Aorta (tissue), 5 donors: ENCODE measurements at places on chromosomes 1 and 21. TPM values are rescaled to one million over a fixed set of nuclear protein-coding genes. Genes with fewer than 3 reads are reported as not detected.

DNA sequence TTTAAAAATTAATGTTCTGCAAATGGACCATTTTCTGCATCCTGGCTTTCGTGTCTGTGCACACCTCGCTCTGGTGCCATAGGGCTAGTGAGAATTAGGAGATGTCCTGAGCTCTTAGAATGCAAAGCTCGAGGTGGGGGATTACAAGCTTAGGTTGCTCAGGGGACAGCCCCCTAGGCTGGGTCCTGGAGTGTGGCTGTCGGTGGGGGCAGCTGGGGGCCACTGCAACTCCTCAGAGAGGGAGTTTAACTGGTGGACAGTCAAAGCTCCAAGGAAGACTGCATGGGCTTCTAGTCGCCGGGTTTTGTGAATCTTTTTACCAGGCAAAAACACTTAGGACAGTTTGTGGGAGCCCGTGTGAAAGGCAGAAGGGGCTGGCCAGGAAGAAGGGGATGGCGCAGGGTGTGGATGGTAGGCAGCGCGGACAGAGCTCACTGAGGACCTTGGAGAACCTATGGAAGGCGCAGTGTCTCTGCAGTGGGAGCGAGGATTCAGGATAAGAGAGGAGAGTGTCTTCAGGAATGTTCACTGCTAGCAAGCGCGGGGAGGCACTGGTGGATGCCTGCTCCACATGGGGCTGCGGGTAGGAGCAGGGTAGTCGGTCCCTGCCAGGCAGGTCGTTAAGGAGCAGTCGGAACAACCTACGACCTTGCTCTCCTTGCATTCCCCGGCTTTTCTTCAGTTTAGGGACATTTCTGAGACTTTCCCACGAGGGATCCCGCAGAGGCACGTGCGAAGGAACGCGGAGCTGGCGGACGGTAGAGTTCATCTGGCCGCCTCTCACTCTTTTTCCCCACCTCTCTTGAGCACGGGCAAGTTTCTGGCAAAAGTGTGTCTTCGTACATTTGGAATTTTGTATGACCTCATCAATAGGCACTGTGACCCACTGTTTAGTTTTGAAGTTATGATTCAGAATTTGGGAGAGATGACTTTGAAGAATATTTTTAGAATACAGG, 12.9 kb upstream of the KCNE1 start:
- no peaks in the 10 kb centered on the region for H3K36me3 ChIP-seq
- H3K4me3 ChIP-seq: peak overlapping the region; percentile 0
- DNase-seq: no peak
- H3K27ac ChIP-seq: no peak overlapping the region

GRCh38 chr21:39843483-39843882, 23.8 kb upstream of the PCP4 start:
- H3K27me3 ChIP-seq: no peaks in the 10 kb centered on the region
- H3K36me3 ChIP-seq: no peaks in the 10 kb centered on the region
- H3K4me1 ChIP-seq: no peaks in the 10 kb centered on the region
- DNase-seq: no peak

DNA sequence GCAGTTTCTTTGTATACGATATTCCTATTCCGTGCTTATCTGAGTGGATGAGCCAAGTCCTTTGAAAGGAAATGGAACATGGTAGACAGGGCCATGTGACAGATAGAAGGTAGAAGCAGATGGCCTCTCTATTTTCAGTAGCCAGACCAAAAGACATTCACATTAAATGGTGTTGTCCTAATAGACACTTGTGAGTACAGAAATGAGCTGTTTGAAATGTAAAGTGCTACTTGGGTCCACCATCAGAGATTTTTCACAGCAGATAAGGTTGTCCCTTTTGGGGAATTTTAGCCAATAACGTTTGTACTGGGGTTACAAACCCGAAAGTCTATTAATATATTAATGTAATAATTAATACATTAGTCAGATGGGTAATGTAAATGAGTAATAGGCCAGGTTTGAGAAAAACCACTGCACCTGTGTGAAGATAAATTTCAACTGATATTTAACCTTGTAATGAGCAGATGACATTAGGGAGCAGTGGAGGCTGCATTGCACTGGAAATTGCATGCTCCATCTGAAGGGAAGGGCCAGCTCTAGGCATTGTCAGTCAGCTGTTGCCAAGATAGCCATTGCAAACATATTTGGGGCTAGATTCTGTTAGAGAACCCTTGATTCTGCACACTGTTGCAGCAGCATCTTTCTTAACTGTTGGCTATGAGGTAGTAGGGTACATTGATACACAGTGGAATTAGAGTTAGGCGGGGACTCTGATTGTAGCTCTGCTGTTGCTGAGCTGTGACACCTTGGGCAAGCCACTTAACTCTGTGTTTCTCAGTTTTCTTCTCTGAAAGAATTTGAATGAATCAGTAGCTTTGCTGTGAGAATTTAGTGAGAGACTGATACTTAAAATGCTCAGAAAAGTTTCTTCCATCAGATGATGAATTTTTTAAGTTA, 43.8 kb downstream of the FGGY start:
- H3K27me3 ChIP-seq: no peaks in the 10 kb centered on the region
- no peaks in the 10 kb centered on the region for H3K4me1 ChIP-seq
- no peak for DNase-seq
- H3K27ac ChIP-seq: no peak overlapping the region
- no peaks in the 10 kb centered on the region for H3K36me3 ChIP-seq

- no peaks in the 10 kb centered on the region for H3K4me1 ChIP-seq
- H3K27me3 ChIP-seq: no peaks in the 10 kb centered on the region
- no peak overlapping the region for H3K27ac ChIP-seq
- H3K36me3 ChIP-seq: no peaks in the 10 kb centered on the region
These were observed 55.1 kb upstream of the GJA5 start for GRCh38 chr1:147815503-147815902.

GRCh38 chr1:195462646-195463045, 1145.6 kb downstream of the KCNT2 start:
- no peaks in the 10 kb centered on the region for H3K36me3 ChIP-seq
- H3K4me1 ChIP-seq: no peaks in the 10 kb centered on the region
- no peaks in the 10 kb centered on the region for H3K27me3 ChIP-seq
- no peak overlapping the region for H3K4me3 ChIP-seq
- no peak overlapping the region for H3K27ac ChIP-seq

GRCh38 chr1:21655748-21656147, 13.4 kb downstream of the RAP1GAP start:
- no peak overlapping the region for H3K27ac ChIP-seq
- no peak overlapping the region for H3K4me3 ChIP-seq
- no peaks in the 10 kb centered on the region for H3K4me1 ChIP-seq
- DNase-seq: no peak
- H3K27me3 ChIP-seq: no peaks in the 10 kb centered on the region

GRCh38 chr1:212133319-212133718, 97.8 kb downstream of the DTL start:
- H3K4me3 ChIP-seq: no peak overlapping the region
- no peaks in the 10 kb centered on the region for H3K4me1 ChIP-seq
- H3K36me3 ChIP-seq: no peaks in the 10 kb centered on the region
- H3K27ac ChIP-seq: no peak overlapping the region
- DNase-seq: no peak

DNA sequence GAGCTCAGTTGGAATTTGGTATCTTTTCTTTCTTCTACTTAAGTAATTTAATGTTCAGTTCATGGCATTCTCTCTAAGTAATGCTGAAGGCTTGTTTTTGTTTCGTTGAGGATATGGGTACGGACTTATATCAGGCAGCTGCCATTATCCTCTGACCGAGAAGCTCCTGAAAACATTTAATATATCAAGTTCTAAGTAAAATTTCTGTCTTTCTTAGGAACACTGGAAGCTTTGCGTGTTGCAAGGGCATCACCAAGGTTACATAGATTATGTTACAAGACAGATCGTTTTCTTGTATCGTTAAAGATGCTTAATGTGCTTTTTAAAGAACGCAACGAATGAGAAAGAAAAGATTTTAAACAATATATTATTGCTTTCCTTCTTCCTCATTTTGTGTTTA, 1.0 kb upstream of the GALNT2 start:
- DNase-seq: no peak
- no peaks in the 10 kb centered on the region for H3K4me1 ChIP-seq
- no peak overlapping the region for H3K27ac ChIP-seq
- H3K36me3 ChIP-seq: no peaks in the 10 kb centered on the region

- H3K27ac ChIP-seq: peak overlapping the region; percentile 54
- peak; percentile 51 for DNase-seq
These were observed 1.2 kb downstream of the HSPG2 start for GRCh38 chr1:21935891-21936365.

DNA sequence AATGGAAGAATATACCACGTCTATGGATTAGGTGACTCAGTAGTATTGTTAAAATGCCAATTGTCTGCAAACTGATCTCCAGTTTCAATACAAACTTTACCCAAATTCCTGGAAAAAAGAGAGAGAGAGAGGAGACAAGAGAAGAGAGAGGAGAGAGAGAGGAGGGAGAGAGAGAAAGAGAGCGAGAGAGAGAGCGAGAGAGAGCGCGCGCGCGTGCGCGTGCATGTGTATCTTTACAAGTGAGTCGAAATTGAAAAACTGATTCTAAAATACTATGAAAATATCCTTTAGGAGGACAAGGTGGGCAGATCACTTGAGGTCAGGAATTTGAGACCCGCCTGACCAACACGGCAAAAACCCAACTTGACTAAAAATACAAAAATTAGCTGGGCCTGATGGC, 65.2 kb downstream of the CDC42BPA start:
- H3K4me3 ChIP-seq: no peak overlapping the region
- no peaks in the 10 kb centered on the region for H3K36me3 ChIP-seq
- H3K27me3 ChIP-seq: no peaks in the 10 kb centered on the region
- DNase-seq: no peak

DNA sequence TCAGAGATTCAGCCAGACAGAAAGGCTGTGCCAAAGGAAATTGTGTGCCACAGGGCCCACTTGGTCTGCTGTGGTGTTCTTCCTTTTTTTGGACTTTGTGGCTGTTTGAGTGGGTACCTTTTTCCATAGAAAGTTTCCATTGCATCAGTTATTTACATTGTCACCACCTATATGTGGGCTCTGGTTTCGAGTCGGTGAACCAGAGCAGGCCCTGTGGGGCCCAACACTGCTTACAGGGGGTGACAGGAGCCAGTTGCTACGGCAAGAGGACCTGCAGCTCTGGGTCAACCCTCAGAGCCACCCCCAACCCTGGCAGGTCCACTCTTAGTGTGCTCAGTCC, 157.0 kb upstream of the EDN2 start:
- no peak overlapping the region for H3K27ac ChIP-seq
- H3K4me1 ChIP-seq: no peaks in the 10 kb centered on the region
- no peak for DNase-seq
- no peak overlapping the region for H3K4me3 ChIP-seq
- no peaks in the 10 kb centered on the region for H3K27me3 ChIP-seq

DNA sequence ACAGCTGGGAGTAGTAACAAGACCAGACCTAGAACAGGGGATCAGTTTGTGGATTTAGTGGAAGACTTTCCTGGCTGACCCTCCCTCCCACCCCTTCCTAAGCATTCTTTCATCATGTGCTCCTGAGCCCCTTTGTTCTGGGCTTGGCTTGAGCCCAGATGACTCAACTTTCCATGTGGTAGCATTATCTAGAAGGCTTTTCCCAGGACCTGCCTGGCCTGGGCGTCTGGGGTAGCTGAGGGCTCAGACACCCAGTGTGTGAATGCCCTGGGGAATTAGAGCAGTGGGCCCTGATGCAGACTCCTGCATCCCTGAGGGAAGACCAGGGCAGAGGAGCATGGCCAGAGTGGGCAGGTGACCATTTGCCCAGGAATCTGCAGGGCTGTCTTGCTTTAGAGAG, 44.1 kb upstream of the TSPAN2 start:
- no peaks in the 10 kb centered on the region for H3K27me3 ChIP-seq
- peak overlapping the region; percentile 85 for H3K27ac ChIP-seq
- H3K4me1 ChIP-seq: peaks cover 13% of the 10 kb centered on the region
- DNase-seq: no peak
- no peaks in the 10 kb centered on the region for H3K36me3 ChIP-seq

GRCh38 chr1:1330366-1331067, 563 bp upstream of the TAS1R3 start:
- no peak overlapping the region for H3K4me3 ChIP-seq
- H3K27ac ChIP-seq: no peak overlapping the region
- H3K27me3 ChIP-seq: no peaks in the 10 kb centered on the region
- H3K36me3 ChIP-seq: no peaks in the 10 kb centered on the region

GRCh38 chr1:109630081-109630897, 10.7 kb downstream of the AMPD2 start:
- H3K4me1 ChIP-seq: no peaks in the 10 kb centered on the region
- no peak overlapping the region for H3K4me3 ChIP-seq
- no peaks in the 10 kb centered on the region for H3K27me3 ChIP-seq
- no peaks in the 10 kb centered on the region for H3K36me3 ChIP-seq

DNA sequence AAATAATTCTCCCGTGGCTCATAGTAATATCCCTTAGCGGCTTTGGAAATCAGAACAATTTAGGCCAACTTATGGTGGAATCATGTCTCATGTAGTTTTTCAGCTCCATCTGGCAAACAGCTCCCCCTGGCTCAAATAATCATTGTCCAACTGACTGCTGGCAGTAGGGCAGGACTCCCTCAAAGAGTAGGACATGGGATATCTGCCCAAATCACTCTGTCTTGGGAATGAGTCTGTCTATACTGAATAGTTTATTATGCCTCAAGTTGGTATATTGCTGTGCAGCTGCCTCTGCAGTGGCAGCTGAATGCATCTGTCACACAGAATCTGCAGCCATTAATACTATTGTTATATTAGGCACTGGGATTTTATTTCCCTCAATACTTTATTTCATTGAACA, 255.7 kb downstream of the COL11A1 start:
- H3K36me3 ChIP-seq: no peaks in the 10 kb centered on the region
- no peak overlapping the region for H3K4me3 ChIP-seq
- no peak overlapping the region for H3K27ac ChIP-seq

DNA sequence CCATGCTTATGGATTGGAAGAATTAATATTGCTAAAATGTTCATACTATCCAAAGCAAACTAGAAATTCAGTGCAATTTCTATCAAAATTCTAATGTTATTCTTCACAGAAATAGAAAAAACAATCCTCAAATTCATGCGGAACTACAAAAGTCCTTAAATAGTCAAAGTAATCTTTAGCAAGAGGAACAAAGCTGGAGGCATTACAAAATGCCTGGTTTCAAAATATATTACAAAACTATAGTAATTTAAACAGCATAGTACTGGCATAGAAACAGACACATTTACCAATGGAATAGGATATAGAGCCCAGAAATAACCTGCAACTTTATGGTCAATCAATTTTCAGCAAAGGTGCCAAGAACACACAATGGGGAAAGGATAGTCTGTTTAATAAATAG, 3.8 kb downstream of the CTSS start:
- no peak overlapping the region for H3K4me3 ChIP-seq
- no peak overlapping the region for H3K27ac ChIP-seq
- no peak for DNase-seq
- no peaks in the 10 kb centered on the region for H3K27me3 ChIP-seq
- peaks cover 3% of the 10 kb centered on the region for H3K36me3 ChIP-seq

LRRC71 gene
- polyA plus RNA-seq: not detected

SLC6A9 gene
- 7.5 TPM for polyA plus RNA-seq

UBE2U gene
- polyA plus RNA-seq: not detected

NPR1 gene
- polyA plus RNA-seq: 110 TPM

OR2L3 gene
- polyA plus RNA-seq: not detected

ETS2 gene
- polyA plus RNA-seq: 76.8 TPM

RAB25 gene
- polyA plus RNA-seq: 32.4 TPM

CNR2 gene
- 0.13 TPM for polyA plus RNA-seq

NPPA gene
- polyA plus RNA-seq: 5.5 TPM

ZFP69 gene
- polyA plus RNA-seq: 3.9 TPM

HES2 gene
- polyA plus RNA-seq: 1.4 TPM

AIDA gene
- polyA plus RNA-seq: 137 TPM

LMX1A gene
- polyA plus RNA-seq: 0.25 TPM

RGS16 gene
- polyA plus RNA-seq: 0.50 TPM

CELA3B gene
- 2.5 TPM for polyA plus RNA-seq

FCRL2 gene
- not detected for polyA plus RNA-seq

LENEP gene
- polyA plus RNA-seq: not detected
